ENCODE measurements at places on chromosomes 6 and 20.

DNA sequence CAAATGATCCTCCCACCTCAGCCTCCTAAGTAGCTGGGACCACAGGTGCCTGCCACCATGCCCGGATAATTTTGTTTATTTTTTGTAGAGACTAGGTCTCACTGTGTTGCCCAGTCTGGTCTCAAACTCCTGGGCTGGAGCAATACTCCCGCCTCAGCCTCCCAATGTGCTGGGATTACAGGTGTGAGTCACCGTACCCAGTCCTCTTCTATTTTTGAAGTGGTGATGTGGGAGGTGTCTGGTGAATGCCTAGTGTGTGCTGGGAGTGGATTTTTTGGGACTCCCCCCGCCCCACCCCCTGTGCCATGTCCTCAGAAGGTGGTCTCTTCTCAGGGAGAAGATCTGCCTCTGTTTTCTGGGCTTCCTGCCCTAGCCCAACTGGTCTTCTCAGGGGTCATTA, 47.9 kb upstream of the CLDN20 start:
- DNase-seq: no peak

- peak; percentile 21 for DNase-seq
These were observed 135.3 kb downstream of the ARID1B start for GRCh38 chr6:156912431-156912830.

GRCh38 chr6:70599187-70599586, 32.5 kb downstream of the SDHAF4 start:
- peak; percentile 10 for DNase-seq

GRCh38 chr6:147390909-147391536, 117.5 kb upstream of the SAMD5 start:
- DNase-seq: no peak

GRCh38 chr6:17847203-17847760, 140.2 kb downstream of the KIF13A start:
- no peak for DNase-seq

DNA sequence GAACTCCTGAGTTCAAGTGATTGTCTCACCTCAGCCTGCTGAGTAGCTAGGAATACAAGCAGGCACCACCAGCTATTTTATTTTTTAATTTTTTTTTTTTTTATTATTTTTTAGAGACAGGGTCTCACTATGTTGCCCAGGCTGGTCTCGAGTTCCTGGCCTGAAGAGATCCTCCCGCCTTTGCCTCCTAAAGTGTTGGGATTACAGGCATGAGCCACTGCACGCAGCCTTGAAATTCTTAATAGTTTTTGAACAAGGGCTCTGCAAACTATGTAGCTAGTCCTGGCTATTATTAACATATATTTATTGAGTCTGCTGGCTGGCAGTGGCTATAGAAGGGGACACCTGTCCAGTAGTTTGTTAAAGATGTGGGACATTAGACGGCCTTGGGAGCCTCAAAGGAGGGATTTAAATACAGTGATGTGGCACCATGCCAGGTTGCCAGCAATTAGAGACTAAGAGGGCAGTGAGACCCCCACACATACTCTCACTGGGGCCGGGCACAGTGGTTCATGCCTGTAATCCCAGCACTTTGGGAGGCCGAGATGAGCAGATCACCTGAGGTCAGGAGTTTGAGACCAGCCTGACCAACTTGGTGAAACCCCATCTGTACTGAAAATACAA, 21.1 kb upstream of the TAF8 start:
- no peak for DNase-seq

GRCh38 chr6:154954347-154954746, 40.8 kb upstream of the TIAM2 start:
- DNase-seq: no peak

DNA sequence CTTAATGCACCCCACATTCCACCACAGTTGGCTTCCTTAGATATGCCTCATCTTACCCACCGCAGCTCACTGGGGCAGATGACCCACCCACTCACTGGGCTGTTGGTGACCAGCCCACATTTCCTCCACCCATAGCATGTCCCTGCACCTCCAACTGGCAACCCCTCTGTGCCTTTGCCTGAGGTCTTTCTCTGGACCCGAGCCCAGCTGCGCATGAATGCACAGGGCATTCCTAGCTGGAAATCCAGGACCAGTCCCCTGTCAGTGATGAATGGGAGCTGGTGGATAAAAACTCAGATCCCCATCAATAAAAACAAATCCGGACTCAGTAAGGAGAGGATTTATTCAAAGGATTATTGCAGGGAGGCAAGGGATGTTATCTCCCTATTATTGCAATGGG, 75.0 kb downstream of the ISM1 start:
- DNase-seq: no peak

All from CD4-positive, alpha-beta T cell treated with Interleukin-17A for 1 hour (primary cell).